ENCODE measurements at places on chromosomes 1 and 21.
A peak's percentile ranks its signal among the peaks of the same experiment; 100 is the strongest.

- no peak for DNase-seq
These were observed 8.5 kb upstream of the FYB2 start for GRCh38 chr1:56827711-56828110.

DNA sequence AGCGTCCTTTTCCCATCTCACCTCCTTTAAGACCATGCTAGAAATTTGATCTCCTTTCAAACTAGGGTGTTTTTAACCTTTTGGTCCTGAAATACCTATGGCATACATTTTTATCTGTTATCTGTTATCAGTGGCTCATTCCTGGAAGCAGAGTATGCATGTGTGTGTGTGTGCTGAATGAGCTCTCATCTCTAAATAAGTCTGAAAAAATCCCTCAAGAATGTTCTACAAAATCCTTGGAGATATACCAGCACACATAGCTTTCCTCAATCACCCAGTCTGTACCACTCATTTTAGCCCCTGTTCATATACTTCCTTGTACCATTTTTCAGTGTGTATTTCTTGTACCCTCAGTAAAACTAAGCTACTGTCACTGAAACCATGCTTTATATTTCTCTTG, 6.0 kb upstream of the DARS2 start:
- no peak for DNase-seq

DNA sequence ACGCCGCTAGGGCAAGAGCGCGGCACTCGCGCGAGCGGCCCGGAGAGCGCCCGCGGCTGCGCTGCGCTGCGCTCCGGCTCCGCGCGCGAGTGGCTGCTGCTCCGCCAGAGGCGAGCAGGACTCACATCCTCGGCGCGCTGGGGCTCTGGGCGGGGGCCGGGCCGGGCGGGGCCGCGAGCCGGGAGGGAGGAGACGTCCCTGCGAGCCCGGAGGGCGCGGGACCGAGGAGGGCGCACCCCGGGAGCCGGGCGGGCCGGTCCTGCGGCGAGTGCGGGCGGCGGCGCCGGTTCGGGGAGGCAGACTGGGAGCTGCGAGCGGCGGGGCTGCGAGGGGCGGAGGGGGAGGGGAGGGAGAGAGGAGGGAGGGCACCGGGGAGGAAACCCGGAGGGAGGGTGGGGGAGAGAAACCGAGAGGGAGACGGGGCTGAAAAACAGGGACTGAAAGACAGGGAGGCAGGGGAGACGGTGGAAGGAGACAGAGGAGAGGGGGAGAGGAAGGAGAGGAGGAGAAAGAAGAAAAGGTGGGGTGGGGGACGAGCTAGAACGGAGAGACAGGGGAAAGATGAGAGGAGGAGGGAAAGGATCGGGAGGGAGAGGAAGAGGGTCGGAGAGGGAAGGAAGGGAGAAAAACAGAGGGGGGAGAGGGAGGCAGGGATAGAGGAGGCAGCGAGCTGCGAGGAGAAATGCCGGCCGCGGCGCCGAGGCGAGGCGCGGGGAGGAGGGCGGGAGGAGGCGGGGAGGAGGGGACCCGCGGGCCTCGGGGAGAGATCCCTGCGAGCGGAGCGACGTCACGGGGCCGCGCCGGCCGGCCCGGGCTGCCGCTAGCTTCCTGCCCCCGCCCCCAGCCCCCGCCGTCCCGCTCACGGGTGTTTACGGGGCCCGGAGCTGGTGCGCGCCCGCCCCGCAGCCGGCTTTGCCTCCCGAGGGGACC, at the start of gene CAMK2N1:
Gene CAMK2N1, minus strand, starts transcription at position 684 of the 930 bp plus-strand sequence. CDS start 831 bp downstream, outside the sequence.
- DNase-seq, result peak; percentile 54

DNA sequence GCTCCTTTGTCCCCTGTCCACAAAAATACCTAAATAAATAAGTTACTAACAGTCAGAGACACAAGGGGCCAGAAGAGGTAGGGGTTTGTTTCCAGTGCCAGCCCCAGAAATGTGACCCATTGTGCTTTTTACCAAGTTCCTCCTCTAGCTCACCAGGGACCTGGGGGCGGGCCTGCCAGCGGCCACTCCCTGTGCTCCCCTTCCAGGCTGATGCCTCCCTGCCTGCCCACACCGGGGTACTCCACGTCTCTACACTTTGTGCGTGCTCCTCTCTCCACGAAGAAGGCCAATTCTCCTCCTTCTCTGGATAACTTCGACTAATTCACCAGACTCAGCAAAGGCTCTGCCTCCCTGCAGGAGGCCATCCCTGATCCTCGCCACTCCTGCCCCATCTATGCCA, 72.1 kb downstream of the BCAR3 start:
- no peak for DNase-seq
